ENCODE measurements at places on chromosomes 16 and 17.

DNA sequence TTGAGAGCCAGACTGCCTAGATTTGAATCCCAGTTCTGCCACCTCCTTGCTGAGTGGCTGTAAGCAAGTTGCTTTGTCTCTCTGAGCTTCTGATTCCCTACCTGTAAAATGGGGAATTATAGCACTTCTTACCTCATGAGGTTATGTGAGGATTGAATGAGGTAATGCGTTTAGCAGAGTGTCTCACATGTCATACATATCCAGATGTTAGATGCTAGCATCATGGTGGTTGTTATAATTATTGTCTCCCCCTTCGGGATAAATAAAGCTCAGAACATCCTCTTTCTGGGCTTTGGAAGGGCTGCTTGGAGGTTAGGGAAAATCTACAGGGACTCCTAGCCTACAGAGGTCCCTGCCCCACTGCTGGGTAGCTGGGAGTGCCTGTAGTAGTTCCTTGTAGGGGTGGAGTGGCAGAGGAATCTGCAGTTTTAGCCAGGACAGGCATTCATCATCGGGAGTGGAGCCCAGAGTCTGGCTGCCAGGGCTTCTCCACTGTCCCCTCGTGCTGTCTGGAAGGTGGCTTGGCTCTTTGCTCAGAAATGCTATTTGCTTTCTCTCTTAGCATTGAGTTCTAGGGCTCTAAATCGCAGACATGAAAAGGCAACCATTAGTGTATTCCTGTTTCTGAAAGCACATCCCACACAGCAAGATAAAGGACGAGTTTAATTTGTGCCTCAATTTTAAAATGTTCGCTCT, 137.9 kb upstream of the CACNG3 start:
- DNase-seq: no peak

- no peak for DNase-seq
Measured at GRCh38 chr17:55284001-55284884, 19.5 kb downstream of the HLF start.

GRCh38 chr17:63916566-63917185, 2.0 kb downstream of the GH1 start:
- DNase-seq: no peak

GRCh38 chr16:7521834-7522233, 189.2 kb downstream of the RBFOX1 start:
- DNase-seq: no peak

GRCh38 chr16:49010879-49011278, 270.8 kb downstream of the CBLN1 start:
- no peak for DNase-seq

DNA sequence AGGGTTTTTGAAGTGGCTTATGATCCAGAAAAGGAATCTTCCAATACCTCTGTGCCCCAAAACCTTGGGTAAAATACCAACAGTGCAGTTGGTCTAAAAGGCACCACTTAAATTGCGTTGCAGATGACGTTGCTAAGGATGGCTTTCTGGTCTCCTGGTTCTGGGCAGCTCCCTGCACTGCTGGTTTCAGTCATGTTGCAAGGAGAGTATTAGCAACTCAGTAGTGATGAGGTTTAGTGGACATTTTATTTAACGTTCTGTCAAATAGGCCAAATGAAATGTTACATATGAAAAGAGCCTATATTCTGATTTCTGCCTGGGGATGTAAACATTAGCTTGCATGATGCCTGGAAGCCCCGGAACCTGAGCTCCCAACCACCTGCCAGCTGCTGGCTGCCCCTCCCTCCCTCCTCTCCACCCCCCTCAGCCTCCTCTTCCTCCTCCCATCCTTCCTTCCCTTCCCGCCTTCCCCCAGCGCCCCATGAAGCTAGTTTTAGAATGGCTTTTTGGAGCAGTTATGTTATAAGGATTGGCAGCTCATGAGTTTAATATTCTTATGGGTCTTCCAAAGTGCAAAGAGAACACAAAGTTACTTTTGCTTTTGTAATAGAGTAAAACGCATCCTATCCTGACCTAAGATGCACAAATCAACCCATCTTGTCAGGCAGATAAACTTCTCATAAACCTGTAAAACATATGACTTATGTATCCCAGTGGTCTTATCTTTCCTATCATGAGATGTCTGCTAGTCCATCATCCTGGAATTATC, 20.7 kb downstream of the CD7 start:
- no peak for DNase-seq

DNA sequence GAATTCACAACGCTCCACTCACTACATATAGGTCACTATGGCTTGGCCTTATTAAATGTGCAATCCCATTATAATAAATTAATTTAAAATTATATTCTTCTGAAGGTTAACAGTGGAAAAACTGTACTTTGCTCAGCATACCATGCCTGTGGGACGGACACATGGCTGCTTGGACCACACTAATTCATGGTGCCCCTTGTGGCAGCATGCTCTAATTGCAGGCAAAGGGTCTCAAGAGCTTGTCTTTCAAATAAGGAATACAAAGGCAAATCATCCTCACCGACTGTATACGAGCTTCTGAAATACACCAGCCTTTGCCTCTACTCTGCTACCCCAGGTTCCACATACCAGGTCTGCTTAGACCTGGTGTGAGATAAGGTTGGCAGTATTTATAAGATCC, 11.7 kb downstream of the SMPD3 start:
- no peak for DNase-seq

GRCh38 chr16:70253291-70254106, 1.8 kb upstream of the EXOSC6 start:
- DNase-seq: no peak

DNA sequence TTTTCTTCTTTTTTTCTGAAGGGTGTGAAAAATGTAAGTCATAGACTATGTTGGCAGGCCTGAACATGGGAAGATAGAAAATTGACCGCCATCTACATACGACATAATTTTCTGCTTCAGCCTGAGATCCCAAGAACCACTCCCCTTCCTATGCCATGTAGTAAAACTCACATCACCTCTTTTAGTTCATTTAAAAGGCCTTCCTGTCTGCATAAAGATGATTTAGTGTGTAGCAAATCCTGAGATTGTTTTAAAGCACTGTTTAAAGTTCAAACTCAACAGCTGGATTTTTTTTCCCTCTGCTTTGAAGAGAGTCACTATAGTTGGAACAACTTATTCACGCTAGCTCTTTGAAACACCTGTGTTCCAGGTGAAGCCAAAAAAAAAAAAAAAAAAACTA, 101.5 kb downstream of the NLK start:
- no peak for DNase-seq

- DNase-seq: no peak
Measured at GRCh38 chr17:62565817-62566216, 61.7 kb upstream of the MRC2 start.

DNA sequence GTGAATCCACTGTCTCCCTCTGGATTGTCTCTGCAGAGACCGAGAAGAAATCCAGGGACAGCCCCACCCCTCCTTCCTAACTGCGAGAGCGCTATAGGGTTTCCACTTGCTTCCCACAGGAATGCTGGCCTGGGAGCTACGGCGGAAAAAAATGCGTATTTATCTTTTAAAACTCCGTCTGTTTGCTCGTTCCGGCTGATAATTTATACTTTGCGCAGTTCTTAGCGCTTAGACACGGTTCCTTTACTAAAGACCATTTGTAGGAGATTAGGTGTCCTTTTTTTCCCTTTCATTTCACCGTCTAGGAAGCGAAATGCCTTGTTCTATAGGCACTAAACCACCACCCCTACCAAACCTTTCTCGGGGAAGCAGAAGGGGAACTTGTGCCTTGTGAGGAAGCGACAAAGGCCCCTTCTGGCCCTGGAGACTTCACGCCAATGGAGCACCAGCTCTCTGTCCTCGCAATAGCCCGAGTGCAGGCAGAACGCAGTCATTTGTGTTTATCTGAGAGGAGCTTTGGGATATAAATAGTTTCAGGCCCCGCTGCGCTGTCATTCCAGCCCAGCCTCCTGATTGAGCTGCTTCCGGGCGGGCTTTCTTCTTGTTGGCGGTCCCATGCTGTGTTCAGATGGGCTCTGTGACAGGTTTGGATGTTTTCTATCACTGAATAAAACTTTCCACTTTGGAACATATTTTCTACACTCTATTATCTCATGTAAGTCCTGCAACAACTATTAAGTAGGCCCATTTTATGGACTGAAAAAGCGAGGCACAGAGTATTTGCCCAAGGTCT, 791 bp upstream of the SUPT4H1 start:
- no peak for DNase-seq

DNA sequence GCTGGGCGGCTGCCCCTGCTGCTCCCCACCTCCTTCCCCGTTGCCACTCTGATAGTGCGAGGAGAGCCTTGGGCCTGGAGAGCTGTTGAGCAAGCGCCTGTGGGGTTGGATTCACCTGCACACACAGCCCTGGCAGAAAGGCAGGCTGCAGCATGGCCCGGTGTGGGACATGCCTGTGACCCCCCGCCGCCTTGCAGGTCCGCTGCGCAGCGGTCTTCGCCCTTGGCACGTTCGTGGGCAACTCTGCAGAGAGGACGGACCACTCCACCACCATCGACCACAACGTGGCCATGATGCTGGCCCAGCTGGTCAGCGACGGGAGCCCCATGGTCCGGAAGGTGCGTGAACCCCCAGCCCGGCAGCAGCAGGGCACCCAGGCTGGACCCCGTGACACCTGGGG, 106.8 kb upstream of the CHMP6 start:
- DNase-seq: no peak

DNA sequence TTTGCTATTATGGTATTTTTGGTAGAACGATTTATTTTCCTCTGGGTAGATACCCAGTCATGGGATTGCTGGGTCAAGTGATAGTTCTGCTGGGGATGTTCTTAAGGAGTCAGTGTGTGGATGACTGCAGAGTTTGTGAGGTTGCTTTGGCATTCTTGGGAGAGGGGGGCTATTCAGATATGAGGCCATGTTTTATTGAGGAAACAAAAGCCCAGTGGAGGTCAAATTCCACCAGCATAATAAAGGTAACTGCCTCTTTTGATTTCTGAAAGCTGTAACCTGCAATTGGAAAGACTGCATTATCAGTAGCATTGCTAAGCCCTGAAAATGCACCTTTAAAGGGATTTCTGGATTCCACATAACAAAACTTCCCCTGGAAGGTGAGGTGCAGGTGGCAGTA, 43.7 kb upstream of the HNF1B start:
- no peak for DNase-seq

DNA sequence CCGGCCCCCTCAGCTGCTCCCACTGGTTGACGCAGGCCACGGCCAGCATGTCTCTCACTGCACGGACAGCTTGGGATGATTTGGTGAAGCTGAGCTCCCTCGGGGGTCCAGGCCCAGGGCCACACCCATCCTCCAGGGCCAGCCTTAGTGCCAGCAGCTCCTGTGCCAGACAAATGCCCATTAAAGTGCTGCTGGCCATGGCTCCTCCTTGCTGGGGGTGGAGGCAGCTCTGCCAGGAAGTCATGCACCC, 2.5 kb downstream of the TRIM47 start:
- DNase-seq: no peak

DNA sequence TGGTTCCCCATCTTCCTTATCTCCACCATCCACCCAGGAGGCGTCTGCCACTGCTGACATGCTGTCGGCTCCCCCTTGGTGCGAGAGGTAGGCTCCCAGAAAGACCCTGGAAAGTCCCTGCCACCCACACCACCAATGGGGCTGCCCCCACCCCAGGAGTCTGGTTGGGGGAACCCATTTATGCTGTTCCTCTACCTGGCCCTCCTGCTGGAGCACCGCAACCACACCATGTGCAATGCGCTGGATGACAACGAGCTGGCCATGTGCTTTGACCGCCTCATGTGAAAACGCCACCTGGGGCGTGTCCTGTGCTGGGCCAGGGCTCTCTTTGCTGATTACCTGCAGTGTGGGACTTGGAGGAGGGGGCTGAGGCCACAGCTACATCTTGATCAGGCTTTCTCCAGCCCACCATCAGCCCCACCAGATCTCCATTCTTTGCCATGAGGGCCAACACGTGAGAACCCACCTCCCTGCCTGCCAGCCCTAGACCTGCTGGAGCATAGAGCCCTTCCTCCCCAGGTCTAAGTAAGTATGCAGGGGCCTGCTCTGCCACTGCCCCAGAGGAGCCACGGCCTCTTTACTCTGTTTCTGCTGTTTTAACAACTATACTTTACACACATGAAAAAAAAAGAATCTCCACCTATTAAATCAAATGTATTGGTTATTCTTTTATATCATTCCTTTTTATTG, 7.9 kb upstream of the ALDH3A1 start:
- DNase-seq: no peak

- DNase-seq: no peak
Measured at GRCh38 chr17:59431601-59432000, 100.1 kb downstream of the YPEL2 start.

DNA sequence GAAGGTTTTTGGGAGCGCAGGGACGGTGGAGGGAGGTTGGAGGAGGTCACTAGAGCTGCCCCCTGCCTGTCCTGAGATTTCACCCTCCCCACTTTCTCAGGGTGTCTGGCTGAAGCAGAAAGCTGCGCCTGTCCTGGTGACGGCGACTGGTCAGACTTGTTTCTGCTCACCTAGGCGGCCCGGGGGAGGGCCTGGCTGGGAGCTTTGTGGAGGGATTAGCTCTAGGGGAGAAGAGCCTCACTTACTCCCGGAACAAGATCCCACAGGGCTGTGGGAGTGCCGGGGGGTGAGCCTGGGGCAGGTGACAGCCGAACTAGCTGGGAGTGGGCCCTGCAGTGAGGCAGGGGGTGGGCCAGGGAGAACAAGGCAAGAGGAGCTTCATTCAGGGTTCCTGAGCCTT, 11.5 kb downstream of the NHERF1 start:
- no peak for DNase-seq

DNA sequence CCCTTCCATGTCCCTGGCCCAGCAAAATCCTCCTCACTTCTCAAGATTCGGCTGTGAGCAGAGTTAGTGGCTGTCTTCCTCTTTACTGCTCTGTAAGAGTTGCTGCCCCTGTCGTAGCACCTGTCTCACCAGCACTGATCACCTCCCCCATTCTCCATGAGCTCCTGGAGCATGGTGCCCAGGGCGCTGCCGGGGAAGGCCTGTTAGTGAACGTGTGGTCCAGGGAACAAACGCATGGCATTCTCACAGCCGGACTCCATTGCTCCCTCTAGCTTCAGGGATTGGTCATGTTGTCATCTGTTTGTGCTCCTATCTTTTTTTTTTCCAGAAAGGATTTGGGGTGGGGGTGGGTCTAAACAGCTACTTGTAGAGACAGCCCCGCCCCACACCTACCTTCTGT, 141.2 kb downstream of the CMIP start:
- DNase-seq: no peak

GRCh38 chr17:46890638-46891037, 32.3 kb upstream of the GOSR2 start:
- DNase-seq: no peak
